ENCODE measurements at places on chromosomes 3 and 15. TPM values are rescaled to one million over a fixed set of nuclear protein-coding genes. Genes with fewer than 3 reads are reported as not detected.
A peak's percentile ranks its signal among the peaks of the same experiment; 100 is the strongest.

GRCh38 chr15:84810073-84810840, 6.9 kb upstream of the ALPK3 start:
- H3K27me3 ChIP-seq, result peaks cover 2% of the 10 kb centered on the region
- H3K36me3 ChIP-seq, result peaks cover 12% of the 10 kb centered on the region
- H3K27ac ChIP-seq, result peak overlapping the region; percentile 14
- H3K4me3 ChIP-seq, result no peak overlapping the region
- no peak for DNase-seq
- H3K4me1 ChIP-seq, result no peaks in the 10 kb centered on the region

GRCh38 chr3:85433319-85433718, 474.5 kb downstream of the CADM2 start:
- no peaks in the 10 kb centered on the region for H3K27me3 ChIP-seq
- H3K4me3 ChIP-seq, result no peak overlapping the region
- no peaks in the 10 kb centered on the region for H3K4me1 ChIP-seq
- no peak for DNase-seq

GRCh38 chr3:149605902-149606301, 51.9 kb downstream of the WWTR1 start:
- no peak for DNase-seq
- no peaks in the 10 kb centered on the region for H3K36me3 ChIP-seq
- no peaks in the 10 kb centered on the region for H3K4me1 ChIP-seq
- H3K4me3 ChIP-seq, result no peak overlapping the region

TMPRSS7 gene
- total RNA-seq, result not detected

TP63 gene
- total RNA-seq, result 0.45 TPM

Data from activated naive CD8-positive, alpha-beta T cell treated with anti-CD3 and anti-CD28 coated beads, Interleukin-2, amount 10 ng/mL, durations not matched to agents 7 days and 5 days (primary cell).